ENCODE measurements at places on chromosomes 1 and 21.

GRCh38 chr1:225578251-225578977 is 74.5 kb downstream of the ENAH start:
- peak; percentile 24 for DNase-seq

DNA sequence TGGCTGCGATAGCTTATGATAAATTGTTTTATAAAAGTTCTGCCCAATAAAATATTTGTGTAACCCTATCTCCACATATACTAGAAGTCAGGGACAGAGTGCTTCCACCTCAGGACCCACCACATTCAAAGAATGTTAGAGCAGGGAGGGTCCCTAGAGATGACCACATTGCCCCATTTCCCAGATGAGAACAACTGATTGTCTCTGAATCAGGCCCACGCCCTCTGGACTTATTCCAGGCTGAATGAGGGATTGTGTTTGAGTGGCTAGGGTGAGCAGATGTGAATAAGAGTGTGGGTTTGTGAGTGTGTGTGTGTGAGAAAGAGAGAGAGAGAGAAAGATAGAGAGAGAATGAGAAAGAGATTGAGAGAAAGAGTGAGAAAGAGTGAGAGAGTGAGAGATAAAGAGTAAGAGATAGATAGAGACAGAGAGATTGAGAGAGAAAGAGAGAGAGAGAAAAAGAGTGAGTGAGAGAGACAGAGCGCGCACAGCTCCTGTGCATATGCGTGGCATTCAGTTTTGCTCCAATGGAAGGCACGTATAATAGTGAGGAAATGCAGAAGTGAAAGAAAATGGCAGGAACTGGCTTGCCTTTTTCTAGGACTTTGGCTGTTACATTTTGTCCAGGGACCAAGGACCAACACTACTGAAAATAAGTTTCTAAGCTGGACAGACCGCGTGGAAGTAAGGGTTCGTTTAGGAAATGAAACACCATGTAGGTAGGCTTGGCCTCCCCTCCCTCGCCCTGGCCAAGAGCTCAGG is 94.1 kb downstream of the ABCA4 start:
- no peak for DNase-seq

DNA sequence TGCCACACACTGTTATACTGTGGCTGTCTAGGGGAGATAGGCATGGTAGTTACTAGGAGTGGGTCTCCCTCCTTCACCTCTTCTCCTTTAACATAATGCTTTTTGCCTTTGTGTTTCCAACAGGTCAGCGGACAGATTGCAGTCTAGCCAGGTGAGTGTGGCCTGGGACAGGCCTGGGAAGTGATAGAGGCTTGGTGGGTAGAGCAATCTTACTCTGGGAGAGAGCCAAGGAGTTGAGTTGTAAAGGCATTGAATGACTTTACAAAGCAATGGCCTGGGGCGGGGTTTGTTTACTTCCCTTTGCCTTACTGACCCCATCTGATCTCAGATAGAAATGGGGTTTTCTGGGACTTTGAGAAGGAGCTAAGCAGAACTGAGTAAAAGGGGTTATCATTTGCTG is 51.0 kb upstream of the IKBKE start:
- no peak for DNase-seq

GRCh38 chr1:4108758-4109627 is 208.9 kb upstream of the C1orf174 start:
- no peak for DNase-seq

DNA sequence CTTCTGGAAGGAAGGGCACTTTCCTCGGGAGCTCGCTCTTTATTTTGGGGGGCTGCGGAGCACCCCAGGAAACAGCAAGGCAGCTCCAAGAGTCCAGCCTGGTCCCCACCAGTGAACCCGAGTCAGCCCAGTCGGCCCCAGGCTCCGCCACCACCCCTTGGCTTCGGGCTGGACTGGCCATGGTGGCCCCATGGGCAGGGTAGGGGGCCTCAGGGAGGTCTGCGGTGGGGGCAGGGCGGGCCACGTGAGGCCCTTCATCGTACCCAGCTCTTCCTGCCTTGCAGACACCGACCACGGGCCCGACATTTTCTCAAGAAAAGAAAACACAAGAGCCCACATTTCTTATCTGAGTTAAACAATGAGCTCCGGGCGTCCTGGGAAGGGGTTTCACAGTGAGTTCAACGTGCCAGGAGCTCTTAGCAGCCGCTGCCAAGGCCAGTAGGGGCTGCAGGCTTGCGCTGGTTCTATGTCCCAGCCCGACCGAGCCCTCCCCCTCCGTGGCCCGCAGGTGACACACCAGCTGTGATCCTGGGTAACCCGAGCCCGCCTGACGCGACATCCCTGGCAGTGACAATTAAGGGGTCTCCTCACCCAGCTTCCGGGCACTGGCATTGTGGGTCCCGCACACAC is 66.2 kb downstream of the PRDM16 start:
- no peak for DNase-seq

DNA sequence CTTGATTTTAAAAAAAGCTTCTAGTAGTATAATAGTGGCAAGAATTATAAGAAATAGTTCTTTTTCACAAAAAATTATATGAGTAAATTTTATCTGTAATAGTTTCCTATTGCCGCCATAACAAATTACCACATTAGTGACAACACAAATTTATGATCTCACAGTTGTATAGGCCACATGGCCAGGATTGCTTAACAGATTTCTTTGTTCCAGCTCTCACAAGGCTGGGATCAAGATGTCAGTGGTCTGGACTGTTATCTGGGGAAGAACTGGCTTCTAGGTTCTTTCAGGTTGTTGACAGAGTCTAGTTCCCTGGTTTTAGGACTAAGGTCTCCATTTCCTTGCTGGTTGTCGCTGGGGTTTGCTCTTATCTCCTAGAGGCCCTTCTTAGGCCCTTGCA is 236.4 kb downstream of the USP25 start:
- DNase-seq, result no peak

DNA sequence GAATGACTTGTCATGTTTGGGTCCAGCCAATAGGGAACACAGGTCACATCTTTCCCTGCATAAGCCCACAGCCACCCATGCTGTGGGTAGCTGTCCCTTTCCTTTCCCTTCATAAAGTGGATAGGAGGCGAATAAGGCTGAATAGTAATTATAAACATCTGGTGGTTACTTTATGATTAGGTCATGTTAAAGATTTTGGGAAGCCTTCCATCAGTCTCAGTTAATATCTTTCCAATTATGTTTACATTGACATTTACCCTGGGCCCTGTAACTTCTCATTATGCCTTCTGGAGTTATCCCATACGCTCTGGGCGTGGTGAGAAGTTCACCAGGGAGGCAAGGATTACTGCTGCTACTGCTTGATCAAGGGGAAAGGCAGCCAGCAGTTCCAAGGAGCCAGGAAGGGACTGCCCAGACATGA is 197.2 kb downstream of the HLX start:
- DNase-seq, result no peak

- no peak for DNase-seq
Observed at GRCh38 chr1:183590244-183591191, at the start of gene NCF2. TSS of gene NCF2 (minus strand) at chr1:183590459. CDS start at chr1:183590329, 130 bp downstream.

DNA sequence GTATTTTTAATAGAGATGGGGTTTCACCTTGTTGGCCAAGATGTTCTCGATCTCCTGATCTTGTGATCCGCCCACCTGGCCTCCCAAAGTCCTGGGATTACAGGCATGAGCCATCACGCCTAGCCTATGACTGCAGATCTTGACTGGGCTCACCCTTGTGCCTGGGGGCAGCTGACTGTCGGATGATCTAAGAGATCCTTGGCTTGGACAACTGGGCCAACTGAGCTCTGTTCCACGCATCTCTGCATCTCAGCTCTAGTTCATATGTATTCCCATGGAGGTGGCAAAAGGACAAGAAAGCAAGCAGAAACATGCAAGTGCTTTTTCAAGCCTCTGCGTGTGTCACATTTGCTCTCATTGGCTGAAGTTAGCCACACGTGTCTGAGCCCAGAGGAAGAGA is 75.8 kb upstream of the SELENON start:
- no peak for DNase-seq

GRCh38 chr1:217343907-217344306 is 287.0 kb downstream of the GPATCH2 start:
- DNase-seq, result peak; percentile 34

DNA sequence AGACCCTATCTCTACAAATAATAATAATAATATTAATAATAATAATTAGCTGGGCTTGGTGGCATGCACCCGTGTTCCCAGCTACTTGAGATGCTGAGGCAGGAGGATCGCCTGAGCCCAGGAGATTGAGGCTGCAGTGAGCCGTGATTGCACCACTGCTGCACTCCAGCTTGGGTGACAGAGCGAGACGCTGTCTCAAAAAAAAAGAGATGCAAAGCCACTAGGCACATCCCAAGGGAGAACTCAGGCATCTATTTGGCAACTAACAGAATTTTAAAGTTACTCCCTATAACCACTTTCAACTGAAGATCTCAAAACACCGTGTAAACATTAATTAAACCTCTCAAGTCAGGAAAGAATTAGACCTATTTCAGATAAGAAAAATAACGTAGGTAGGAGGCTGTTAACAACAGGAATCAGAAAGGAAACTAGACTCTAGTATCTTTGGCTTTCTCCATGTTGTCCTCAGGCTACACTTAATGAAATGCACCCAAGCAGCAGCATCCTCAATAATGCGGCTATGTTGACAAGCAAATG is 3.7 kb downstream of the RNF19B start:
- DNase-seq, result no peak

DNA sequence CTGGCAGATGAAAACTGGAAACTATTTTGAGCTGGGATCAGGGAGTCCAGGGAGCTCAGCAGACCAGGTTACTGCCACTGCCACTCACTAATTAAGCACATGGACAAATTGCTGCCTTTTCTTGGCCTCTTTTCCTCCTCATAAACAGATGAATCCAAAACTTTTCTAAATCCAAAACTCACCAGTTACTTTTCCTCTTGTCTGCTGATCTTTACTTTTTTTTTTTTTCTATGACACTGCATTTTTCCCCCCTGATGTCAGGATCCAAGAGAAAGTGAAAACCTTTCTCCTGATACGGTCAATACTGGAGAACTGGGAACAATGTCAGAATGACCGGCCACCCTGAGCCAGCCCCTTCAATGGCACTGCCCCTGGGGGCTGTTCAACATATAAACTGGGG is 405.8 kb downstream of the DUSP10 start:
- no peak for DNase-seq

DNA sequence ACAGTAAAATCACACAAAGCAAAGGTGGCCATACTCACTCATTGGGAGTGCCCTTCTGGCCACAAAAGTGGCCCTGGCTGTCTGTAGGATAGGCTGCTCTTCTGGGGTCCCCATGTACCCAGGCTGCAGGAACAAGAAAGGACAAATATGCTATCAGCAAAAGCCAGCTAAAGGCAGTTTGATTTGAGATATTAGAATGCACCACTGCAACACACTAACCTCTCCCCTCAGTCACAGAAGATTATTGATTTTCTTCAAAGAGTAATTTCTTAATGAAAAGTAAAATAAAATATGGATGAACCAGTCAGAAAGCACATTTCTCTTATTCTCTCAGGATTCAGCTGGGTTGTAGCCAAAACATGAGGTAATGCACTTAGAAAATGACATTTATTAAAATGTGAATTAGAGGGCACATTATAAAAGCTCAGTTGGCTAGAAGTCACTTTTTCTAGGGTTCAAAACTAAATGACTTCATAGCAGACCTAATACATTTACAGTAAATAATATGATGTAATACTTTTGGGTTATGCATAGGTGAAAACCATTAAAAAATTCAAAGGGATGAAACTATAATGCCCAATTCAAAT is 140.8 kb downstream of the LHX8 start:
- no peak for DNase-seq

DNA sequence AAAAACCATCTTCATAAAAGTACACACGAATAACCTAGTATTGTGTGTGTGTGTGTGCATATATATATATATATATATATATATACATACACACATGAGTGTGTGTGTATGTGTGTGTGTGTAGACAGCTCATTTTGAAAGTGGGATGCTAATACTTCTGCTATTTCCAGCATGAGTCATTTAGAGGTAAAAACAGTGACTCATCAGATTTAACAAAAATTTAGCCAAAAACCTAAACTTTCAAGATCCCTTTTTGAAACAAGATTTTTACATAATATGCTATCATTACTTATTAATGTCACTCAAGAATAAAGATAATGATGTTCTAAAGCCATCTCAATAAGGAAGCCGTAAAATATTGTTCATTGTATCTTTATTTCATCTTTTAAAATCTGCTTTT is 35.6 kb upstream of the ADGRL4 start:
- DNase-seq, result no peak

- peak; percentile 33 for DNase-seq
Observed at GRCh38 chr1:204377800-204378668, 18.3 kb upstream of the PLEKHA6 start.

DNA sequence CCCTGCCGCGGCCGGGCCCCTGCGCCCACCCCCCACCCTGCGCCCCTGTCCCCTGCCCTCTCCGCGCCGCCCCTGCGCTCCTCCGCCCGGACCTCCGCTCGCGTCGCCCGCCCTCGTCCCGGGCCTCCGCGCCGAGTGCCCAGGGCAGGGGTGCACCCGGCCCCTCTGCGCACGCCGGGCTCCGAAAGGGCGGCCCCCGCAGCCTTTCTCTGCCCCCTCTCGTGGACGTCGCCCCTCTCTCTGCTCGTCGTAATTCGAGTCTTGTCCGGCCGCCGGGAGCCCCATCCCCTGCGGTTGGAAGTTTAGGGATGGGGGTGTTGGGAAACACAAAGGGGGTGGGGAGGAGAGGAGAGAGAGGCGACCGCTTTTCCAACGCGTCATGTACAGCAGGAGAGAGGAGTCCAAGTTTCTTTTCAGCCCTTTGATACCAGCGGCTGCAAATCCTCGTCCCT is 407 bp downstream of the GALNT2 start:
- no peak for DNase-seq

DNA sequence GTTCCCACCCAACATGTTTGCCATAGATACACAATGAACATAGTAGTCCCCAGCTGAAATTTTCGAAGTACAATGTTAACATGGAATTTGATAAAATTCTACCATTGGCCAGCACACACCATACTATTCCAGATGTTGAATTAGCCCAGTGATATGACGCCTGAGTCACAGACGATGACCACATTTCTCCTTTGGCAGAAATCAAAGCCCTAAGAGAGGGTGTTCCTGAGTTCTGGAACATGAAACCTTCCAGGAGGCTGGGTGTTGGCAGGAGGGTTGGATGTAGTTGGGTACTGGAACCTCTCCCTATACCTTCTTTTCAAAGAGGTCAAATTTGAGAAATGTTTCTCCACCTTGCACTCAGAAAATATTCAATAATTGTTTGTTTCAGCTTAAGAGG is 37.8 kb downstream of the LPAR3 start:
- DNase-seq, result no peak
